ENCODE measurements at places on chromosomes 5 and 9.
A peak's percentile ranks its signal among the peaks of the same experiment; 100 is the strongest.

DNA sequence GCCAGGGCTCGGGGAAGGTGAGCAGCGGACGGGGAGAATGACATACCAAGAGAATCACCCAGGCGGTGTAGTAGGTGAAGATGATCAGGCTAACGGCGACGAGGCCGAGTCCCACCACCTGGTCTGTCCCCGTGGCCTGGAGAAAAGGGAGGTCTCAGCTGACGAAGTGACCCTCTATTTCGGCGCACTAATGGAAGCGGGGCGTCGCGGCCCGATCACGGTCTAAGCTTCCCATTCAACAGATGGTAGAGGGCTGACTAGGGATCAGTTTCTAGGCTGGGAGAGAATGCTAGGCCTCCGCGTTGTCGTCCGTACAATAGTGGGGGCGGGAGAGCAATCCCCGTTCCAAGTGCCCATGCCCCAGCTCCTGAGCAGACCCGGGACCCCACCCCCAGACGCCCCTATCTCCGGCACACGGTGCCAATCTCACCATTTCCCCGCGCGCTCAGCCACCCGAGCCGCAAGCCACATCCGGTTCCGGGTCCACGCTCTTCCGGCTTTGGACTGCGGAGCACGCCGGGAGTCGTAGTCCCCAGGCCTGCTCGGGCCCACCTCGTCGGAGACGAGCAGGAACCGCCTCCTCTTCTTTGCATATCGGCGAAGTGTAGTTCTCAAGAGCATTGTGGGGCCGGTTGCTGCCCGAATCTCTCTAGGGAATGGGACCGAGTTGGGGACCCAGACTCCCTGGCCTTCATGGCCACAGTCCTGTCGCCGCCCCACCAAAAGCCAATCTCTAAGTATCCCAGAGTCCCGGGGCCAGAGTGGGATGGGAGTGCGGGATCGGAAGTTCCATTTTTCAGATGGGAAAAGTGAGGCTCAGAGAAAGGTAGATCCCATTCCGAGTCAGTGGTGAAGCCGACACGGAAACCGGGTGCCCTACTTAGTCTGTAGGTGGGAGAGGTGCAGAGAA, at the start of gene DPM2:
Gene DPM2 (minus strand): TSS at position 467 of the 910 bp plus-strand sequence. CDS start 34 bp downstream, at position 433.
- DNase-seq = peak; percentile 53

- DNase-seq = no peak
Measured at GRCh38 chr5:52705720-52706119, 82.0 kb upstream of the ITGA1 start.

DNA sequence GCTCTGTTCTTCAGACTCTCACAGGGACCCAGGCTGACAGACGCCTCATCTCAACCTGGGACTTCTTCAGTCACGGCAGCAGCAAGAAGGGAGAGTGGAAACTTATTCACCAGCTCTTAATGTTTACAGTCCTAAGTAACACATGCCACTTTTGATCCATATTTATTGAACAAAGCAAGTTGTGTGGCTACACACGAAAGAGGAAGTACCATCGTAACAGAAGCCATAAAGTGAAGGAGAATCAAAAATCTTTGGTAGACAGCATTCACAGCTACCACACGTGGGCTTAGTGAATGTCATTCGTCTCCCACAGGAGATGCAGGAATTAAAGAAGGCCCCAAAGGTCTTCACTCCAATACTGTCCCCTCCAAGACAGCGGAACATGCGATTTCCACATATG, 582.6 kb downstream of the CETN3 start:
- DNase-seq = no peak

GRCh38 chr5:101590384-101590783, 687.3 kb upstream of the ST8SIA4 start:
- DNase-seq = no peak

- no peak for DNase-seq
Measured at GRCh38 chr5:26390608-26391007, 647.8 kb downstream of the CDH9 start.

DNA sequence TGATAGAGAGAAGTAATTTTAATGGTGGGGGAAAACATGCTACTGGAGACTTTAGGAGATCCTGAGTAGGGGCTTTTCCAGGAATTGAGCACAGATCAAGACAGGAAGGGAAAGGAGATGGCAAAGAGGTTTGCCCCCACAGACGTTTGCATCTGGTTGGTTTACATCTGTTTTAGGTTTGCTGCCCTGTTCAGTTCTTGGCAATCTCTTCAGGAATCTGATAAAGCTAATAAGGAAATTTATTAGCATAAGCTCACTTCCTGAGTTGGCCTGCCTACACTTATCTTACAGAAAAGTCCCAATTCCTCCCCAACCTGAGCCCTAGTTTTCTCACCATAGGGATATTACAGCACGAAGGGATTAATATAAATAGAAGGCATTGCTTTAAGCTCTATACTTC, 3.4 kb upstream of the CFAP95 start:
- DNase-seq = no peak

GRCh38 chr9:16030528-16031185, 477.8 kb downstream of the CCDC171 start:
- DNase-seq = peak; percentile 16

GRCh38 chr9:107246259-107247254, 36.5 kb upstream of the RAD23B start:
- no peak for DNase-seq

Data from GF-D8 (cell line).